ENCODE measurements at places on chromosomes 5 and 9.

DNA sequence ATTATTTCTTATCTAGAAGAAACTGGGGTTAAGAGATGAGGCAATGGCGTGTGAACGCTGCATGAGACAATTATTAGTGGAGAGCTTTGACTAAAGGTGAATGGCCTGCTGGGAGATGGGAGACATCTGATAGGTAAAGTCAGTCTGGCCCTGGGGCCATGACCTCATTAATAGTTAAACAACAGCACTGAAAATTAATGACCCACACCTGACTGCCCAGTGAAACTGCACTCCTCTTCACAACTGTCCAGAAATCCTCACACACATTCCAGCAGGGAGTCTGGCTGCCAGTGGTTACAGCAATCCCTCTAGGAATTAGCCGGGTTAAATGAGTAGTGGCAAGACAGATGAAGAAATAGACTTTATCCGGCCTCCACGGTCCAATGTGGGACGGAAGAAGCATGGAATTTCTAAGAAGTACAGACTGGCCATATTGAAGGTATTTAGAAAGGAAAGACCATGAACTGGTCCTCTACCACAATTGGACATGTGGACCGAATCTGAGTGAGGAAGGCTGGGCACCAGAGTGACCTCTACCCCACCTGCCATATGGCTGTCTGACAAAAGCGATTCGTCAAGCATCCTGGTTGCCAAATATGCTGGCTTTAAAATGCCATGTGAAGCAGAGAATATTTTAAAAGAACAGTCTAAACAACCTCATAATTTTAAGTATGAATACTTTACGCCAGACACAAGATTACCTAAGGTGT, 138.4 kb downstream of the EFNA5 start:
- no peak for DNase-seq

DNA sequence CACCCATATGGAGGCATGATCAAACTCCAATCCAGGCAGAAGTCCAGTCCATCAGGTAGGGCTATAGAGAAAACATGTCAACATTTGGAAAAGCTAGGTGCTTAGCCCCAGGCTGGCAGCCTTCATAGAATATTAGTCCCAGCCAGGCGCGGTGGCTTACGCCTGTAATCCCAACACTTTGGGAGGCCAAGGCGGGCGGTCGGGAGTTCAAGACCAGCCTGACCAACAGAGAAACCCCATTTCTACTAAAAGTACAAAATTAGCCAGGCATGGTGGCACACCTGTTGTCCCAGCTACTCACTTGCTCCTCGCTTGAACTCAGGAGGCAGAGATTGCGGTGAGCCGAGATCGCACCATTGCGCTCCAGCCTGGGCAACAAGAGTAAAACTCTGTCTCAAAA, 285.7 kb downstream of the MARCHF11 start:
- DNase-seq = no peak

DNA sequence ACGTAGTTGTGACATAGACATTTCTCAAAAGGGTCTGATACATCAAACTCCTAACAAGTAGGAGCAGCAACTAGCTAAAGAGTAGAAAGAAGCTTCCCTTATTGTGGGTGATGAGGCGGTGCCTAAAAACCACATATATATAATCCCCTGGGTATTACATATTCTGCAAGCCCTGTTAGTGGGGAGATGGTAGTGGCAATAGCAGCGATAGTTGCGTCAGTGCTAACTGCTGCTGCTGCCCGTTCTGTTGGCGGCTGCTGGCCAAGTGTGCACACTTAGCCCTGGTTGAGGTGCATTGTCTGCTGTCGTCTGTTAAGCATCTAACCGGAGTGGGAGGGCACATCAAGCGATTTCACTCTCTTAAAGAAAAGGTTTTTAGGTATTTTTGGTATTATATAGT, 35.8 kb downstream of the VLDLR start:
- no peak for DNase-seq

GRCh38 chr9:109010746-109011145, 2.6 kb downstream of the CTNNAL1 start:
- peak; percentile 24 for DNase-seq

DNA sequence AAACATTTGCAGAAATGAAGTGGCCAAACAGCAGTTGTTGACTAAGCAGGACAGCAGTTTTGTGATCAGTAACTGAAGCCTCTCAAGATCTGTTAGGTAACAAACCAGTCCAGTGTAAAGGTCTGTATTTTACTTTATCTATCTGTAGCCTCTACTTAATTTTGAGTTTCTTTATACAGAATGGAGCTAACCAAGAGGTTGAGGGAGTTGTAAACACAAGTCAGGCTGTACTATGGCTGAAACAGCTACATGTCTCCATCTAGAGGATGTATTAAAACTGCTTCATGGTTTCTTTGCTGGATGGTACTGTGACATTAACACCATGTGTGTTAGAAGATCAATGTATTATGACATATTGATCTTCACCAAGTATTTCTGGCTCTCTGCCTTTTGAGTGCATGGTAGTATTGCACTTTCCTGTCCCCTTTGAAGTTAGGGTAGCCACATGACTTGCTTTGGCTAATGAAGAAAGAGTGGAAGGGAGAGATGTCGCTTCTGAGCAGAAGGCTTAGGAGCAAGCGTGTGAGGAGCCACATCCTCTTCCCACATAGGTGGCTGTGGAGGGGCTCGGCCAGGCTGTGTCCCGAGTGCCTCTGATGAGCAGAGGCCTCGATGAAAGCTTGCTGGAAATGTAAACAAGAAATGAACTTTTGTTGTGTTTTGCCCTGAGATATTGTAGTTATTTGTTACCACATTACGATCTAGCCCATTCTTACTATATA, 105.6 kb upstream of the PCA3 start:
- DNase-seq = no peak

GRCh38 chr5:157245476-157245875, 20.4 kb upstream of the CYFIP2 start:
- no peak for DNase-seq

DNA sequence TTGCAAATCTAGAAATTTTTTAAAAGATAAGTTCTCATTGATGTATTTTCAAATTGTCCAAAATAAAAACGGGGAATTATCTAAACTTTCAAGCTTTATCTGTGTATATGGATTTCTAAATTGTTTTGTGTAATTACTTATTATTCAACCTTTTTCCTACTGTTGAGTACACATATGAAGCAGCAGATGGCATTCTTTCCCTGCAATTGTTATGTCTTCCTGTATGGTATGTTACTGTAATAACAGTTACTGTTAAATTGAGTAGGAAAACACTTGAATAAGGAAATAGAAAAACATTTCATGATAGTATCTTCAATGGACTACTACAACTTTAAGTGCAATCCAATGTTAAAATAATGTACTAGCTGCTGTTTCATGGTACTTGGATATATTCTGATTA, 124.8 kb downstream of the RANBP17 start:
- DNase-seq = no peak

Data from activated gamma-delta T cell treated with Interleukin-2 at 50 U/mL for 16 hours (primary cell).